Esophagus squamous epithelium (tissue), 5 donors: ENCODE measurements at places on chromosomes 2 and 18. TPM values are rescaled to one million over a fixed set of nuclear protein-coding genes. Genes with fewer than 3 reads are reported as not detected.

DNA sequence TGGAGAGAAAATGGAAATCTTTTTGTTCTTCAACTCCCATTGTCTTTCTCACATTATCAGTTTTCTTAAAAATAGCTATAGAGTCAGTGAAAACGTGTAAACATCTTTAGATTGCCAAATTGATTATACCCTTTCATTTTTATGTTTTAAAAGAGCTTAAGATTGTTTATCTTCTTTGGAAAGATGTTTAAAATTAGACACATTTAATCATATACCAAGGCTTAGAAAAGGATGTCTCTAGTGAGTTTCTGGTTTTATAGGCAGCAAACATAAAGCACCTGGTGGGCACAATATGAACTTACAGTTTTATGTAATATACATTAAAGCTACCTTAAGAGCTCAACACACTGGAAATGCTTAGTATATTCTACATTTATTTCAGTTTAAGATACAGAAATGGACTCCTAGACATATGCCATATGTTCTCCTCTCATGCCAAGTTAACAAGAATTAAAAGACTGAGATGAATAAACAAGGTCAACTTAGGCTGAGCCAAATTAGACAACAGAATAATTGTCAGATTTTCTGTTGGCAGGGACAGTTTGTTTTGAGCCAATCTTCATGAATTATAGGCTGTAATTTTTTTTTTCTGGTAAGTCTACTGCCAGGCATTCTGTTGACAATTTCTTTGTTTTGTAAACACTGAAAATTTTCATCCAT is 112.7 kb downstream of the OTX1 start:
- DNase-seq, result no peak

GRCh38 chr2:232229911-232230310 is 148.6 kb upstream of the ALPP start:
- no peak for DNase-seq

GRCh38 chr2:121521359-121521758 is 9.3 kb upstream of the RNU4ATAC start:
- DNase-seq, result no peak

DNA sequence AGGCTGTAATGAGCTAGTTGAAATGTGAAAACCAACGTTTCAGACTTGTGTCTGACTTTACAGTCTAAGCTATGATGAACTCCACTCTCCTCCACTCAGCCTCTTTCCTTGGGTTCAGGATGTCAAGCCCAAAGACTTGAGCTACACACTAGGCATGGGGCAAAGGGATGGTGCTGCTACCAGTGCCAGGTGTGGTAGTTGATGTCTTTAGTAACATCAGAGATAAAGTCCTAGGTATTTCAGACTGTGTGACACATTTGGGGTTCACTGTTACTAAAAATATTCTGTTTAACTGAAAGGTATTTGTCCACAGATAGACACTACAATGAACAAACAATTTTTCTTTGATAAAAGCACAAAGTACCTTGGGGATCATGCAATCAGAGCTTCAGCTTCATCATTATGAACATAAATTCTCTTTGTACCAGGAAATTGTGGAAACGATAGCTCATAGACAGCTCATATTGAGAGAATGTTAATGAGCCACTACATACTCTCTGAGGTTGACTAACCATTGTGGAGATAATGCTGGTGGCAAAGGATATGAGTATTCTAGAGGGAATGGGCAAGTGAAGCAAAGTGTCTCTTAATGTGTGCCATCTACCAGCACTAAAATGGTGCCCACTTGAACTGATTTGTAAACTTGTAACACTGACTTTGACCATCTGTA is 253.7 kb upstream of the THUMPD2 start:
- no peak for DNase-seq

GRCh38 chr18:69929041-69929774 is 18.5 kb downstream of the CD226 start:
- DNase-seq, result no peak

- no peak for DNase-seq
These were observed 45.4 kb downstream of the RABL2A start for GRCh38 chr2:113672326-113672932.

GRCh38 chr2:185625604-185626003 is 113.0 kb upstream of the FSIP2 start:
- DNase-seq, result no peak

DNA sequence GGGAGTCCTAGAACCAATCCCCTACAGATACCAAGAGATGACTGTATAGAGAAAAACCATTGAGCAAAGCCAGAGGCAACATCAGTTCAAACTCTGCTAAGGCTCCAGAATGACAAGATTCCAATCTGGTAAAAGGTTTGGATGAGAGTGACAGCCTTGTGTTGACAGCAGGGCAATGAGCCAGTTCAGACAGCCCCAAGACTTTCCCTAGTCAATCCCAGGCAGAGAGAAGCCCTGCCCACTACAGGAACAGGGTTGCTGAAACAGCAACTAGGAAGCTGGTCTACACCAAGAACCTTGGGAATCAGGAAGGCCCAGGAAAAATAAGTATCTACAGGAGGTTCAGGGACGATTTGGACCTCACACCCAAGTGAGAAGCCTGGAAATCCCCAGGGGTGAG is 3.3 kb downstream of the PSTPIP2 start:
- no peak for DNase-seq

- no peak for DNase-seq
These were observed 160.4 kb downstream of the NUP35 start for GRCh38 chr2:183284606-183285005.

- DNase-seq, result no peak
These were observed 1.1 kb upstream of the LIPG start for GRCh38 chr18:49560624-49561288.

DNA sequence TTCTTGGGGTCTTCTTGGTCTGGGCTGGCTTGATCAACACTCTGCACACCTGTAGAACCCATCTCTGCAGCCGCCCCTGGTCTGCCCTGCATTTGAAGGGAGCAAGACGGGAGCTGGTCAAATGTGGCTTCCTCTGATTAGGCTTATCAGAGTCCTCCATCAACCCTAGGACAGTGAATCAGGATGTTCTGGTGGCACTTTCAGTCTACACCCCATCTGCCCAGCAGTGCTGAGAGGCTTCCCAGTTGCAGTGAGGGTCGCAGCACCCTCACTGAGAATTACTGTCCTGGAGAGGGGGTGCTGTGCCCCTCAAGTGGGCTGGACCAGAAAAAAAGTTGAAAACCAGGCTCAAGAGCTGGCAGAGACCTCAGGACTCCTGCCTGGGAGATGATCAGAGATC is 152.9 kb downstream of the DYSF start:
- no peak for DNase-seq

- DNase-seq, result no peak
These were observed 92.4 kb downstream of the PLB1 start for GRCh38 chr2:28588292-28588670.

DNA sequence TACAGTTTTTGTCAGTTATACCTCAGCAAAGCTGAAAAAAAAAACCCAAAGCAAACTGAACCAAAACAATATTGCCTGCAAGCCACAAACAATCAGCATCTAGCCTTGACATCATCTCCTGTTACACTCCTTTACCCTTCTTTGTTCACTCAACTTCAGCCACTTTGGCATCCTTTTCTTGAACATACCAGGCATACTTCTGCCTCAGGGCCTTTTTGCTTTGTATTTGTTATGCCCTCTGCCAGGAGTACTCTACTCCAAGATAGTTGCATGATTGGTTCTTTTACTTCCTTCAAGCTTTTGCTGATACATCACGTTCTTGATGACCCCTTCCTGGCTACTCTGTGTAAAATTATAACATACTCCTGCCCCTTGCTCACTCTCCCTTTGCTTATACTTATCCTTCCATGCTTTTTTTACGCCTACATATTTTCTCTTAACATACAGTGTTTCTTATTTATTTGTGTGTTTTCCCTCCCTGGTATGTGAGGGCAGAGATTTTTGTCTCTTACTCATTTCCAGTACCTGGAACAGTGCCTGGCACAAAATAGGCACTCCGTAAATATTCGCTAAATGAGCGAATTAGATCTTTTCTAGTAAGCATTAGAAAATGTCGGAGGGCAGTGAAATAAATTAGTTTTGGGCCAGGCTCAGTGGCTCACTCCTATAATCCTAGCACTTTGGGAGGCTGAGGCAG is 12.7 kb downstream of the ABI2 start:
- no peak for DNase-seq

DNA sequence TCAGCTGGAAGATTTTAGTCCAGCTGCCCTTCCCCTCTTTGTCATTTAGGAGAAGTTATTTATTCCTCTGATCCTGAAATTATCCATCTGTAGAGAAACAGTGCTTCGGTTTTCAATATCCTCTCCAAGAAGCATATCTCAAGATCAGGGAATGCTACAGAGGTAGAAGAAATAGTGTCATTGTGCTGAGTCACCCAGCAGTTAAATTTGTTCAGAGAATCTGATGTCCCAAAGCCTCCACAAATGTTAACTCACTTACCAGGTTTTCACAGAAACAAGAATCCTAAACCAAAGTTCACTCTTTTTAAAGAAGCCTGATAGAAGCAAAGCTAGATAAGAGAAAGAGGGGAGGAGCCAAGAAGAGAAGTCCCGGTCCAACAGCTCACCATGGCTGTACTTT is 480.7 kb upstream of the GYPC start:
- no peak for DNase-seq

DNA sequence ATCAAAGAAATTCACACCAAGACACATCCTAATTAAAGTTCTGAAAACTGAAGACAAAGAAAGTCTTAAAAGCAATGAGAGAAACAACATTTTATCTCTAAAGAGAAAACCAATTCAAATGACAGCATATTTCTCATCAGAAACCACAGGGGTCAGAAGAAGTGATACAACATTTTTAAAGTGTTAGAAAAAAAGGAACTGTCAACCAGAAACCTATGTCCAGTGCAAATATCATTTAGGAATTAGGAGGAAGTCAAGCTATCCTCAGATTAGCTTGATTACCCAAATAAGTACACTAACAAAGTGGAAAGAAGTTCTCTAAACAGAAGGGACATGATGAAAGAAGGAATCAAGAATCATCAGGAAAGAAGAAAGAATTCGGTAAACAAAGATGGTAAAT is 59.5 kb upstream of the BCL2L11 start:
- no peak for DNase-seq

DNA sequence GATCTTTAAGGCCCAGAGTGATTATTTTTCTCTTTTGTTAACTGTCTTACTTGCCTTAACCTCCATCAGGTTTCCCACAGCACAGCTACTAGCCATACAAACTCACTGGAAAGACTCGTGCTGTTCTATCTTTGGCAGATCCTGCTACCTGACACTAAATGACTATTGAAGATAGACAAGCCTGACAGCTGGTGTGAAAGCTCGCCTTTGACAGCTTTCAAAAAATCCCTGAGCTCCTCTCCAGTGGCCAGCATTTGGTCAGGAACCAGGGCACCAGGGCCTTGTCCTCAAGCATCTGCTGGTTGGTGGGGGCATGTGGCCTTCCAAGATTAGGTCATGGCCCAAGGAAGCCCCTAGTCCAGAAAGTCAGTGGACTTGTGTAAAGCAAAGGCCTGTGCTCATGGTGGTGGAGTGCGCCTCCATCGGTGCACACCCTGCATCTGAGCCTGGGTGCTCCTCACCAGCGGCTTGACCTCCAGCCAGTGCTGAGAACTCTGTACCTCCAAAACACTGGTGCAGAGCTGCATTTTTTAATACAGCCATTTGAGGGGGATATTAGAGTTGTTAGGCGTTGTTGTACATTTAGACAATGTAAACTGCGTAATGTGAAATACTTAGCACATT is 158.5 kb downstream of the NCK2 start:
- no peak for DNase-seq

The UGT1A8 gene
- total RNA-seq, result 0.35 TPM

The HOXD11 gene
- total RNA-seq, result not detected

The LYPD1 gene
- total RNA-seq, result 0.15 TPM

The COQ10B gene
- 22.6 TPM for total RNA-seq

The ASPRV1 gene
- total RNA-seq, result 0.18 TPM

The UPP2 gene
- total RNA-seq, result not detected

The RND3 gene
- total RNA-seq, result 96.4 TPM

The LRRC30 gene
- total RNA-seq, result not detected

The FRZB gene
- 1.7 TPM for total RNA-seq

The TIMM21 gene
- 32.8 TPM for total RNA-seq

The INHA gene
- total RNA-seq, result not detected

The GCG gene
- total RNA-seq, result not detected
